ENCODE measurements at places on chromosomes 1 and 21.

- DNase-seq, result no peak
Measured at GRCh38 chr1:200925831-200926230, 31.1 kb downstream of the INAVA start.

GRCh38 chr1:217620814-217621213, 10.1 kb downstream of the GPATCH2 start:
- DNase-seq, result no peak

- DNase-seq, result no peak
Measured at GRCh38 chr1:195328681-195329080, 1279.6 kb downstream of the KCNT2 start.

GRCh38 chr1:175200678-175201521, 8.3 kb upstream of the KIAA0040 start:
- no peak for DNase-seq

DNA sequence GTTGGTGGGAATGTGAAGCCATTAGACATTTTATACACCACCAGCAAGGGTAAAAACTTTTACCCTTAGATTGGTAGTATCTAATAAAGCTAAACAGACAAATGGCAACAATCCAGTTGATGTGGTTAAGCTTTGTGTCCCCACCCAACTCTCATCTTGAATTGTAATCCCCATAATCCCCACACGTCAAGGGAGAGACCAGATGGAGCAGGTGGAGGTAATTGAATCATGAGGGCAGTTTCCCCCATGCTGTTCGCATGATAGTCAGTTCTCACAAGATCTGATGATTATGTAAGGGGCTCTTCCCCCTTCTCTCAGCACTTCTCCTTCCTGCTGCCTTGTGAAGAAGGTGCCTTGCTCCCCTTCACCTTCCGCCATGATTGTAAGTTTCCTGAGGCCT, 602.3 kb downstream of the NUF2 start:
- DNase-seq, result no peak

GRCh38 chr1:201307231-201307630, 23.9 kb downstream of the PKP1 start:
- no peak for DNase-seq

DNA sequence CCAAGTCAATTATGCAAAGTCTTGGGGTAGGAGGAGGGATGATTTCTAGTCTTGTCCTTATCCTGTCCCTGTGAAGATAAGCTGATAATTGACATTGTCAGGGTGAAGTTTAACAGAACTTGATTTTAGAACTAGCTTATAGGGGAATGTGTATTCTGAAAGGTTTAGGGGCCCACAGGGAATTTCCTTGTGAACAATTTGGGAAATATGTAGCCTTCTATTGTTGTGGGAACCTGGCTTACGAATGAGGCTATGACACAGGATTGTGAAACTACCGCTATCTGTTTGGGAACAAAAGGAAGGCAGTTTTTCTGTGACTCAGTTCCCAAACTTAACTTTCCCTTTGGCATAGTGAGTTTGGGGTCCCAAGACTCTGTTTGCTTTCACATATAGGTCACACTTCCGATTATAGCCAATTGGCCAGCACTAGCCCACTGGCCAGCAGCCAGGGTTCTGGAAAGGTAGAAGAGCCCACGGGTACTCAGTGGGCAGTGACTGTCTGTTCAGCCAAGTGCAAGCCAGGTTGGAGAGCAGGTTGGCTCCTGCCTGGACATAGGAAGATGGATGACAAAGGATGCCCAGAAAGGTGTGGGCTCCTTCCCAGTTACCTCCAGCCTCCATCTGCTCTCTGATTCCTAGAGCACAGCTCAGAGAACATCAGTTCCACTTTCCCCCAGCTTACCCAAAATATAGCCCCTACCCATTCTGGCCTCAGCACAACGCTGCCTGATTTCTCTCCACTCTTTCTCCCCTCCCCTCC, 35.5 kb downstream of the H3-3A start:
- DNase-seq, result no peak

DNA sequence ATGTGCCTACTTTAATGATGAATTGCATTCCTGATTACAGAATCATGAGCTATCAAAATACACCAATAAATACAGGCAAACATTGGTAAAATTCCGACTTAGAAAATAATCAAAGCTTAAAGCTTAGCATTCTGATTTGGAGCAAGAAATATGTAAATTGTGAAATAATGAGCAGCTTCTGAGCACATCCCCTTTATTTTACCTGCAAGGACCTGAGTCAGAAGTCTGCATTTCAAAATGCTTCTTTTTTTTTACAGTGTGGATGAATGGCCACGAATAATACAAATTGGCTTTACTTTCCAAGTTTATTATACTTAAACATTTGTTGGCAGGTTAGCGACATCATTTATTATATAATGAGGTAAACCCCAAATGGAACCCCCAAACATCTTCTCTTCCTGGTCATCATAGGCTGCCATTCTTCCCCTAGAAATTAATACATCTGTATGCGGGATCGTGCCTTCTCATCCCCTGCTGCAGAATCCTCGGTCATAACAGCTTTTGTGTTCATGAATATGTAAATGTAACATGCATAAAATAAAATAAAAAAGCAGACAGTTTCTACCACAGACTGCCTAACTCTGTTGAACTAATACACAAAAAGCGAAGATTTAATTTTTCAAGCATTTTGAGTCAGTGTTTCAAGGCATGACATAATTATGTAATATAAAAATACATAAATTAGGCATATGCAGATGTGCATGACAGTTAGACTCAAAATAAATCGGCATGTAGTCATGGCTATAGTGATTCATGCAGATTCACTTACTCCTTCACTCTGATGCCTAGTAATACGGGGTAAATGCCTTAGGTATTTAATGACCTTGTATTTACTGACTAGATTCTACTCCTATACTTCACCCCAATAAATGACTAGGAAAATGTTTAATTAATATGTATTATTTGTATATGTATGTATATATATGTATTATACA, 339.7 kb downstream of the USP25 start:
- DNase-seq, result no peak

DNA sequence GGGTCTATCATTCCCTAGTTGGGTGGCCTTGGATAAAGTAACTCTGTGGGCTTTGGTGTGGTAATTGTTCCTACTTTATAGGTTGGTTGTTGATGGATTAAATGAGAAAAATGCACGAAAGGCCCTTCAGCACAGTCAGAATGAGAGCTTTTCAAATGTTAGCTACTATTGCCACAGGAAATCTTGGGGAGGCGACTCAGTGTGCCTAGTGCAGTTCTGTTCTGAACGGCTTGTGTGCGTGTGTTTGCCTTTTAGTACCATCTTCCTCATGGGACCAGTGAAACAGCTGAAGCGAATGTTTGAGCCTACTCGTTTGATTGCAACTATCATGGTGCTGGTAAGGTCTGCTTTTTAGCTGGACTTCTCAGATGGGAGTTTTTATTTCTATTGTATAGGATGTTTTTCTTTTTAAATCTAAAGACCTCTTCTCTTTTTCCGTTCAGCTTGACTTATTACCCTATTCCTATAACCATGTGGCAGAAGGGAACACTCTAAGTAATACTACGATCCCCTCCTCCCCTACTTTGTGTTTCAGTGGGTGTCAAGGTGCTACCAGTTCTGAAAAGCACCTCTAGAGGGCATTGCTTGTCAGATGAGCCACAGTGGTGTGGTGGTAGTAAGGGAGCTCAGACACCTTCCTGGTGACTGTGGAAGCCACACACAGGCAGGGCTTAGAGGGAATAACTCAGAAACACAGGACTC, 9.2 kb downstream of the SFT2D2 start:
- DNase-seq, result no peak

DNA sequence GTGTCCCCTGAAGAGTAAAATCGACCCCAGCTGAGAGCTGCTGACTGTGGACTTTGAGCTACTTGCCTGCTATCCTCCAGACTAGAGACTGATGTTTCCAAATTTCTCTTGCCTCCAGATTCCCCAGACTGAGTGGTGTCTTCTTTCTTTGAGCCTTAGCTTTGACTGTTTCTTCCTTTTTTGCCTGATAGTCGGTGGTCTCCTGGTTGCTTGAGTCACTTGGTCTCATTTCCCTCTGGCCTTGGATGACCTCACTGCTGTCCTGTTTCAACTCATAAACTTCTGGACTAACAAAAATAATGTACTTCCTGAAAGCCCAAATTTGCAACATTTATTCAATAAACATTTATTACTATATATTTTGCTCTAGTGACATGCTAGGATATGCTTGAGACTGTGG, 52.9 kb upstream of the DIPK1A start:
- no peak for DNase-seq

GRCh38 chr1:178643349-178643748, 81.7 kb upstream of the RALGPS2 start:
- DNase-seq, result no peak

DNA sequence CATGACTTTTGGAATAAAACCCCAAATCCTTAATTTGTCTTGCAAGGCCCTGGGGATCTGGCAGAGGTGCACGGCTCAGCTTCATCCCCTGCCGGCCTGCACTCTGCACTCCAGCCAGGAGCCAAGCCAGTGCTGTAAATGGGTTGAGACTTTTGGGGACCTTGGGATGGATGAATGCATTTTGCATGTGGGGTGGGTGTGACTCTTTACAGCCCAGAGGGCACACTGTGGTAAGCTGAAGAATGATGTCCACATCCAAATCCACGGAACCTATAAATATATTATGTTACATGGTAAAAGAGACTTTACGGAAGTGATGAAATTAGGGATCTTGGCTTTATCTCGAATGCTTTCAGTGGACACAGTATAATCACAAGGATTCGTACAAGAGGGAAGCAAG, 177.8 kb downstream of the EDEM3 start:
- DNase-seq, result no peak

- DNase-seq, result no peak
Measured at GRCh38 chr1:233722212-233722979, 108.5 kb downstream of the KCNK1 start.

GRCh38 chr1:6627841-6628545, 3.3 kb downstream of the THAP3 start:
- no peak for DNase-seq

DNA sequence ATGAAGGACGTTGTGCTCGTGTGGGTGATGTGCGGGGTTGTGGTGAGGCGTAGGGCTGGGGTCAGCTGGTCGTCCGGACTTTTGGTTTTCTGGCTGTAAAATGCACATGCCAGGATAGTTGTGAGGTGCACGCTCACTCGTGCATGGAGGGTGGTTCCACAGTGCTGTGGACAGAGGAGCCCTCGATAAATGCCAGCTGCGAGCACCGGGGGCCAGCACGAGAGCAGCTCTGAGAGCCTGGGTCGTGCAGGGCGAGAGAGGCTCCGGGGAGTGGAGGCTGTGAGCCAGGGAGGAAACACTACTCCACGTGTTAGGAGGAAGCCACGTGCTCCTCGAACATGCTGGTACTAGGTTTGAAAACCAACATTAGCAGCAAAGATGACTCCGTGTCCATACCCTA, 39.4 kb downstream of the COL18A1 start:
- no peak for DNase-seq

DNA sequence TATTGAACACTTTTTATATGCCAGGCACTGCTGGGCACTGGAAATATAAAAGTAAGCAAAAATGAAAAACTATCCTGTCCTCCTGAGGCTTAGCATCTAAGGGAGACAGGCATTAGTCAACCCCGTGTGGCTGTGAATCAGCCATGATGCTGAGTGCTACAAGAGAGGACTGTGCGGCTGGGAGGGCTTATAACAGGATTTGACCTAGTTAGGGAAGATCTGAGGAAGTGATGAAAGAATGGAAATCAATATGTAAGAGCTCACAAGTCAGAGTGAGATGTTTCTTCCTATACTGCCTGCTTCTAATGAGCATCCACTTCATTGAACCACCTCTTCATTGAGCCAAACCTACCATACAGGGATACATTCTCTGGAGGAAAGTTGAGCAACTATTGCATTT, 15.1 kb downstream of the TRIM45 start:
- no peak for DNase-seq

GRCh38 chr1:233389893-233390292, 62.4 kb downstream of the MAP3K21 start:
- DNase-seq, result no peak

DNA sequence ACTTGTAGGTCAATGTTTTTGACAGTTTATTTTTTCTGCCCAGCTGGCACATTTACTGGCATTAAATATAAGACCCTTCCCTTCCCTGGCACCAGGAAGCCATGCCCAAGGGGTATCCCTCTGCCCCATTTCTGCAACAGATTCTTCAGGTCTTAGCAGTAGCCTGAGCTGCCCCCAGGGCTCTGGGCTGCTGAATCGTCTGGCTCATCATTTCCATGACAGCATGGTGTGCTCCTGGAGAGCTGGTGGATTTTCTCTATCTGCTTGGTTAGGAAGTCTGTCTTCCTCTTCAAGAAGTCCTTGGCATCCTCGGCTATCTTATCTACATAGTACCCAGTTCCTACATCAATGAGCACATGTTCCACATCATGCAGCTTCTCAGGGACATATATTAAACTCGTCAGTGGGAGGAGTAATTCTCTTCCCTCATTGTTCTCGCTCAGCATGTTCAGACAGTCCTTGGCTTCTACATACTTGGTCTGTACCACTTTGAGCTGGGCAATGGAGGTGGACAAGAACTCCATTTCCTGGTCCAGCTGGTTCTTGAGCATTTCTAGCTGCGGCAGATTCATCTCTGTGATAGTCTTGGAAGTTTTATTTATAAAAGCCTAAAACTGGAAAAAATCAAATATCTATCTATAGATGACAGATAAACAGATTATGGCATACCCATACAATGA, 23.5 kb downstream of the MIA3 start:
- no peak for DNase-seq

- DNase-seq, result no peak
Measured at GRCh38 chr1:198259333-198260074, 102.7 kb downstream of the NEK7 start.

DNA sequence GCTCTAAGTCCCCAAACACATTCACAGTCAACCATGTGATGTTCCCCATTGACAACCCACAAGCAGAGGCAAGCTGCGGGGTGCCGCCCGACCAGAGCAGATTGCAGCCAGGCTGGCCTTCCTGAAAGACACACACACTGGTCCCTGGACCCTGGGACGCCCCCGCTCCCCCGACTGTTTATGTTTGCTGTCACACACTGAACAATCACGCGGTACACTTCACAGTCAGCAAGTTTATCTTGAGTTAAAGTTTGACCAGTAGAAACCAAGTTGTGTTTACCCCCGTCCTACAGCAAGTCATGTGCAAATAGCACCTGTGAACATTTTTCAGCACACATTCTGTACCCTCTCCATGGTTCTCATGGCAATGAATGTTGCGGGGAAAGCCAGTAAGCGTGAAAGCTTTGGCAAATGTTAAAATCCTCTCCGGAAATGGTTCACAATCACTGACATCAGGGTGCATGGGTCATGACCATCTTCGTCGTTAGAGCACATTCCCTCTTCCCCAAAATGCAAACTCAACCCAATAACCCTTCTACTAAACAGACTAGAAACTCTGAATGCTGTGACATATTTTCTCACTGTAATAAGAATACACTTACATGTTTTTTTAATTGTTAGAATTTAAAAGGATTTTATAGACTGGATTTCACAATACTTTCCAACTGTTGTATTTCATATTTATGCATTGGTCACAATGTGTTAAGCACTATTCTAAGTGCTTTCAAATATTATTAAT, 33.3 kb upstream of the IRF2BP2 start:
- DNase-seq, result no peak

DNA sequence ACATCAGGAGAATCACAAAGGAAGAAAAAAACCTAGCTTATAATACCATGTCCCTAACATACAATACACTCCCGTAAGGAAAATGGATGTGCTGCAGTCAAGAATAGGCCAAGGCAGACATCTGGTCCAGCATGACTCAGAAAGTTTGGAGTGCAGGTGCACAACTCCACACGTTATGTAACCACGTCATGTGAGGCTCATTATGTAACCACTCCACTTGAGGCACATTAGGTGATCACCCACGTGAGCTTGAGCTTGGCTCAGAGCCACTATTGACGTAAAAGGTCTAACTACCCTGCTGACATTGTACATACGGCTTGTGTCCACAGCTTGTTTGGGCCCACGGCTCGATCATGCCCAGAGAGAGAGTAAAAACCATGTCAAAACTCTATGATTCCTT, 99.8 kb upstream of the C1orf21 start:
- DNase-seq, result no peak
